ENCODE measurements at places on chromosomes 1 and 21.

DNA sequence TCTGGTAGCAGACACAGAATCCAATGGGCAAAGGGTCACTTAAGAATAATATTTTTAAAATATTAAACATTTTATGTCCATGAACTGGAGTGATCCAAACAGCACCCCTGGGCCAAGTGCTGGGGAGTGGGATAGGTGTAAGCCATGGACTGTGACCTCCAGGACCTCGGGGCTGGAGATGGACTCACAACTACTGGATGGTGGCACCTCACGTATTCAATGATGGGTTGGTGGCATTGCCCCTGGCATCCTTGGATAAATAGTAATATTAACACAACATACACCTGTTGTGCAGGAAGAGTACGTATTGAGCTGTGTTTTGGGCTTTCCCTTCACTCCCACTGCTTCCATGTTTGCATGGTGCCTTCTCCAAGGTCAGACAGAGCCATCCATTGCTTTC, 39.3 kb upstream of the TENT5C start:
- no peak for DNase-seq

GRCh38 chr1:161153176-161153575, 602 bp upstream of the UFC1 start:
- DNase-seq: no peak

GRCh38 chr1:64745986-64746940, 1.4 kb downstream of the RAVER2 start:
- DNase-seq: no peak

DNA sequence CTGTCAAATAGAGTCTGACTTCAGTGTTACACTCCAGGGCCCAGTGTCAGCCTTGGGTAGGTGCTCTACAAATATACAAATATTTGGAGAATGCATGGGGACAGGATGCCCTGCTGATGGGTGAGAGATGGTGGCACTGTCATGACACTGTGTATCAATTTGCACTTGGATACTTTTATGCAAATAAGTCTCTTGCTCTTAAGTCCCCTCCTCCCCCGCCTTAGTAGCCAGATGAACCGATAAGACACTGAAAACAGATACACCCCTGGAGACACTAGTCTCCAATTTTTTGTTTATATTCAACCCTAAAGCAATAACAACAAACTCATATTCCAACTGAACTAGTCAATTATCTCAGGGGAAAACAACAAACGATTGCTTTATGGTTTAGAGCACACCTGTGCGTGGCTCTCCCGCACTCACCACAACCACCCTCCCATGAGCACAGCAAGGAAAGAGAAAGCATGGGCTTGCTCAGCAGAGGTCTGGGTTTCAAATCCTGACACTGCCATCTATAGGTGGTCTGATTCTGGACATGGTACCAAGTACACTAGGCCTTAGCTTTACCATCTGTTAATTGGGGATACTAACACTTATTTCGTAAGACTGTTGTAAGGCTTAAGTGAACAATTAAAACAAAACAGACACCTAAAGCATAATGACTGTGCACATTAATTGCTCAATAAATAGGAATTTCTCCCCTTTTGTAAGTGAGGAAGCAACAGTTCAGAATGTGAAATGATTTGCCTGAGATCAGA, 50.3 kb downstream of the HIVEP3 start:
- no peak for DNase-seq

GRCh38 chr1:232877365-232878028, 72.3 kb downstream of the MAP10 start:
- no peak for DNase-seq

- no peak for DNase-seq
Observed at GRCh38 chr1:51266791-51267190, 30.7 kb downstream of the RNF11 start.

GRCh38 chr1:65255035-65255655, 54.2 kb upstream of the DNAJC6 start:
- DNase-seq: no peak

DNA sequence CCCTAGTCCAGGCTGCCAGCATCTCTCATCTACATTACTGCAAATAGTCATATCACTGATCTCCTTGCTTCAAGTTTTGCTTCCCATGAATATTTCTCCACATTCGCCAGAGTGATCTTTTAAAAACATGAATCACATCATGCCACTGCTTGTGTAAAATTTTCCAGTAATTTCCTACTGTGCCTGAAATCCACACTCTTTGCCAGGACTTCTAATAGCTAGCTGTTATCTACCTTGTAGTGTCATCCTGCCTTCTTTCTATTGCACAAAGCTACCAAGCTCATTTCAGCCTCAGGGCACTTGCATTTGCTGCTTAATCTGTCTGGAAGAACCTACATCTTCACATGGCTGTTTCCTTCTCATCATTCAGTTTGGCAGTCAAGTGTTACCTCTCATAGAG, 33.9 kb upstream of the ZNF362 start:
- no peak for DNase-seq

DNA sequence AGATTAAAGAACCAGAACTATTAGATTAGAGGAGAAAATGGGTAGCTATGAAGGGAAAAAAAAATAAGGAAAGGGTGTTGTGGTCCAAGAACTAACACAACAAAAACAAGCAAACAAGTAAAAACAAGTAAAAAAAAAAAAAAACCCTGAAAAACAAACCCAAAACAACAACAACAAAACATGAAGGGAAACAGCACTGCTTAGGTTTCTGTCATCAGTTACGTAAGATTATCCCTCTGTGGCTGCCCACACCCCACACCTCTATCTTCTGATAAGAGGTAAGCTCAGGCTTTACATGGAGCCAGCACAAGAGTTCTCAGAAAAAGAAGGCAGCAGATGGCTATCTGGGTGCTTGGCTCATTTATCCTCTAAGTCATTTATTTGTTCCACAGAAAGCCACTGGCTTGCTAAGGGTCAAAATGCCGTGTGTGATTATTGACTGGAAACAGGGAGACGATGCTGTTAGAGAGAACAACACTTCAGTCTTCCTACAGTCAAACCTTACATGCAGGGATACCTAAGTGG, 57.5 kb downstream of the KIAA0319L start:
- DNase-seq: no peak

- no peak for DNase-seq
Observed at GRCh38 chr1:194102607-194103006, 916.2 kb upstream of the B3GALT2 start.

GRCh38 chr1:154938604-154939399, 2.3 kb upstream of the PMVK start:
- DNase-seq: no peak

GRCh38 chr1:209802117-209802779, 3.7 kb downstream of the IRF6 start:
- no peak for DNase-seq

DNA sequence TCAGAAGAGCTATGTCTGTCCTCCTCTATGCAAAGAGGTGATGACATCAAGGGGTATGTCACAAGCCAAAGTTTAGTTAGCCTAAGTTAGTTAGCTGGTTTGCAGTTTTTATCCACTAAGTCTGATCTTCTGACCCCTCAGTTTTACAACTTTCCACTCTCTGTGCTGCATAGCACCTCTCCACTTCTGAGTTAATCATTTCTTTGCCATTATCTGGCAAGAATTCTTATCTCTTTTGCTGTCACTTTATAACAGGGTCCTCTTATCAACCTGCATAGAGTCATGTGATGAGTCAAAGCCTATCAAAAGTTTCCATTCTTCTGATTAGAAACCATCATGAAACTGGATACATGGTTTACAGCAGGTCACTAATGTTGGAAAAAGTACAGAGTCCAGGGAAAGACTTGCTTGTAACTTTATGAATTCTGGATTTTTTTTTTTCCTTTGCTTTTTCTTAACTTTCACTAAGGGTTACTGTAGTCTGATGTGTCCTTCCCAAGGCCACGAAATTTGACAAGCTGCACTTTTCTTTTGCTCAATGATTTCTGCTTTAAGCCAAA, at the start of gene NR5A2:
NR5A2 (plus strand) TSS at position 447 of the 560 bp plus-strand sequence. CDS start 138 bp downstream, outside the sequence.
- no peak for DNase-seq

DNA sequence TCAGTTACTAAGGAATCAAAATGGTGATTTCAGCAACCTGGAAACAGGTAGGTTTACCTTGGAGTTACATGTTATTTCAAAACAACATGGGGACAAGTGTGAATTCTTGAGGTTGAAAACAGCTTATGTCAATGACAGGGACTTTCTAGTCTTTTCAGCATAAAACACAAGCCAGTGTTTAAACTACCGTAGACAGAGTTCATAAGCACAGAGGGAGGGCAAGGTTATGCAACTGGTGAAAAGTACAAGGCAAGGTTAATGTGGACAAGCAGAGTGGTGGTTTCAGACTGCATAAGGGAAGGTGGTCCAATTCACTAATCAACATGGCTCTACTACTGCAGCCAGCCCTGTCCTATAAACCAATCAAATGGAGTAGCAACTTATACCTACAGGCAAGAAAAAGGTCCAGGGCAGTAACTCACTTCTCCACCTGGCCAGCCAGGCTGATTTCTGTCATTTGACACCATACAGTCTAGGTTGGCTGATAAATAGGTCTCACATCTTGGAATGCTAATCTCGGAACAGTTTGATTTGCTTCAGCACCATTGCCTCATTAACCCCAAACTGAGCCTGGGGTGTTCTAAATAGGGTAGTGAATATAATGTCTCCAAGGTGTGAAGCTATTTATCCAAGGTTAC, 250.3 kb upstream of the PROX1 start:
- DNase-seq: no peak
